ENCODE measurements at places on chromosomes 13 and 19.

- no peak for DNase-seq
Observed at GRCh38 chr13:27644302-27644701, 22.6 kb downstream of the POLR1D start.

DNA sequence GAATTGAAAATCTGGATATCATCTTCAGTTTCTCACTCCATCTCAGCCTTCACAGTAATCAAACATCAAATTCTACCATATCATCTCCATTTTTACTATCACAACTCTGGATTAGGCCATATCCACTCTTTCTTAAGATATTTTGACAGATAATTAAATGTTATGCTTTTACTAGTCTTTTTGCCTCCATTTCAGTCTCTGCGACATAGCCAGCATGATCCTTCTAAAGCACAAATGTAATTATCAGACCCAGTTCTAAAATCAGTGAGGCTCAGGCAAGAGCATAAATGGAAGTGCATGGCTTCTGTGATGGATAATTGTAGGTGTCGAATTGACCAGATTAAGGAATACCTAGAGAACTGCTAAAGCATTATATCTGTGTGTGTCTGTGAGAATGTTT lies 307.7 kb downstream of the PCDH20 start:
- no peak for DNase-seq

DNA sequence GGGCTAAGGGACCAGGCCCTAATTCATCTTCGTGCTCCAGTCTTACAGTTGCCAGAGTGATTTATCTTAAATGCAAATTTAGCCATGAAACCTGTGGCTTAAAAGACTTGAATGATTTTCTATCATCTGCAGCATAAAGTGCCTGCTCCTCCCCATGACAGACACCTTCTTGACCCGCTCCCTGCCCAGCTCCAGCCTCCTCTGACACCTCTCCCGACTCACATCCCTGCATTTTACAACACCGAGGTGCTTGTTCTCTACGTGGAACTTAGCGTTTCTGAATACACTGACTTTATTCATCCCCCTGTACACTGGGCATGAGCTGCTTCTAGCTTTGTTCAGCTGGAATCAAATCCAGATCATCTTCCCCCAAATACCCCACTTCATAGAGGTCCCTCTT lies 128.7 kb upstream of the MYO16 start:
- no peak for DNase-seq

DNA sequence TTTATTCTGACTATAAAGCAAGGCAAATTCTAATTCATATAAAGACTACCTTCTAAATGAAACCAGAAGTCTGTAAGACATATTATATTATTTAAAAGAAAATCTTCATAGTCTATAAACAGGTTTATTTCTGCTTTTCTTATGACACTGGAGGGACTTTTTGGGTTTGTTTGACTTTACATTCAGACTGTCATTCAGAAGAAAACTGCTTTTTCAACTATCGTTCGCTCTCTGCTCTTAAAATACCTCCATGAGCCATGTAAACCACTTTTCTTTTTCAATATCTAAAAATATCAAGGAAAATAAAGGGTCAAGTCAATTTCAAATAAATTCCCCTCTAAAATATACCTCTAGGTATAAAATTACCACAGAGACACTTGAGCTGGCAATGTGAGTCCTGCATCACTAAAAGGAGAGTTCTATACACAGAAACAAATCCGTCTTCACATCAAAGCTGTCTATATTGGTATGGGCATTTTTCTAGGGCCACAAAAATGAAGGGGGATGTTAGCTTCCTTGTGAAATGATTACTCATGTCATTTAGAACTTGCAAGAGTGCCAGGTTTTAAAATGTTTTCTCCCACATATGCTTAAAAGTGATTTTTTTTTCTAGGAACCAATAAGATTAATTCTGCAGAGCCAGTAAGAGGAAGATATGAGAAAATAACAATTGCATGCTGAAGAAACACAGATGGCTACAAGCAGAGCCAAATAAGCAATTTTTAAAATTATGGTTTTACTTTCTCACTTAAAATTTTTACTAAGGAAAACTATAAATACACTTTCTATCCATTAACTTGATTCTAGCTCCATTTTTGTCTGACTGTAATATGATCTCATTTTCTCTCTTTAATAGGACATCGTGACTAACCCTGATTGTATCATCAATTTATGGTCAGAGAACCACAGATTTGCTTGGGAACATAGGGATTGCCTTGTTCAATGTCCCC lies 181.8 kb downstream of the TBC1D4 start:
- no peak for DNase-seq

DNA sequence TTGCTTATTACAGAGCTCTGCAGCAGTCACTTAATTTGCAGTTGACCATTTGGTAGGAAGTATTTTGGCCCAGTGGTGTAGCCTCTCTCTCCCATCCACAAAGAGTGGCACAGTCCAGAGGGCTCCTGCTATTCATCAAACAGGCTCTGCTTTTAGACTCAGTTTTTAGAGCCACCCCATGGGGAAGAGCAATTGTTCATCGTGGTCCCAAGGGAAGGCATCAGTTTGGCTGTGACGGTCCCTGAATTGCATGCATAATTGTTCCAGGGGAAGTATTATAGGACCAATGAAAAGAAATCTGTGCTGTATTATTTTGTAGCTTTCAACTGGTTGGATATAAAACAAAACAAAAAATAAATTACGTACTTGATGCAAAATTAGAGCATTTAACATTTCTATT lies 799.0 kb downstream of the DACH1 start:
- no peak for DNase-seq

GRCh38 chr13:21973437-21974125 lies 302.7 kb downstream of the FGF9 start:
- no peak for DNase-seq

GRCh38 chr19:47096721-47097120 lies 16.9 kb downstream of the ZC3H4 start:
- DNase-seq = no peak

Data from sciatic nerve (tissue), 2 donors.